ENCODE measurements at places on chromosomes 13 and 19.

DNA sequence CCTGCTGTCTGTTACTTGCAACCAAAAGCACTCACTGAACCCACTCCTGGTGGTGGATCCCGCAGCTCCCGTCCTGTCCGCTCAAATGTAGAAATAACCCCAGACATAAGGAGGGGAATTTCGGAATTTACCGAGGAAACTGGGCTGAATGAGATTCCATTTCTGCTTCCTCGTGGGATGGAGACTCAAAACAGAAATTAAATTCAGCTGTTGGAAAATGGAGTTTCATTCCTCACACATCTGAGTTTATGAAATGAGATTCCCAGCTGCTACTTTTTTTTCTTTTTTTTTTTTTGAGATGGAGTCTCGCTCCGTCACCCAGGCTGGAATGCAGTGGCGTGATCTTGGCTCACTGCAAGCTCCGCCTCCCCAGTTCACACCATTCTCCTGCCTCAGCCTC lies 44.3 kb downstream of the COLGALT1 start:
- no peak for DNase-seq

GRCh38 chr19:41027273-41027967 lies 36.3 kb downstream of the CYP2B6 start:
- DNase-seq: no peak

DNA sequence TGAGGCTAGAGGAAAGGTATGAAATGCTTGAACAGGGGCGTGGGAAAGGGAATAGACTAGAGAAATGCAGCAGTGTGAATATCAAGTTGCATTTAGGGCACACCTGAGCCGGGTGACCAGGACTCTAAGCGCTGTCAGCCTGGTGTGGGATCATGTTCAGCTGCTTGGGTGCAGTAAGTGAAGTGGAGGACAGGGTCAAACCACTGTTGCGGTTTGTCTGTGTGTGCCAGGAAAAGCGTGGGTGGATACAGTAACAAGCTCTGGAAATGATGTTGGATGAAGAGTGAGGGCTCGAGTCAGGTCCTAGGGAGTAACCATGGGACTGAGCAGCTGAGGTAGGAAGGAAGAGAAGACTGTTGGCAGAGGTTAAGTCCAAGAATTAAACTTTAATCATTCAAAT lies 15.8 kb downstream of the DGKH start:
- no peak for DNase-seq

GRCh38 chr19:4182084-4182810 lies at the start of the genes ANKRD24 and SIRT6:
TSS of gene ANKRD24 (plus strand) at chr19:4182689. CDS start at chr19:4186426, 3,737 bp downstream.
TSS of gene SIRT6 (minus strand) at chr19:4182563. CDS start at chr19:4182539, 24 bp downstream.
- peak; percentile 96 for DNase-seq

DNA sequence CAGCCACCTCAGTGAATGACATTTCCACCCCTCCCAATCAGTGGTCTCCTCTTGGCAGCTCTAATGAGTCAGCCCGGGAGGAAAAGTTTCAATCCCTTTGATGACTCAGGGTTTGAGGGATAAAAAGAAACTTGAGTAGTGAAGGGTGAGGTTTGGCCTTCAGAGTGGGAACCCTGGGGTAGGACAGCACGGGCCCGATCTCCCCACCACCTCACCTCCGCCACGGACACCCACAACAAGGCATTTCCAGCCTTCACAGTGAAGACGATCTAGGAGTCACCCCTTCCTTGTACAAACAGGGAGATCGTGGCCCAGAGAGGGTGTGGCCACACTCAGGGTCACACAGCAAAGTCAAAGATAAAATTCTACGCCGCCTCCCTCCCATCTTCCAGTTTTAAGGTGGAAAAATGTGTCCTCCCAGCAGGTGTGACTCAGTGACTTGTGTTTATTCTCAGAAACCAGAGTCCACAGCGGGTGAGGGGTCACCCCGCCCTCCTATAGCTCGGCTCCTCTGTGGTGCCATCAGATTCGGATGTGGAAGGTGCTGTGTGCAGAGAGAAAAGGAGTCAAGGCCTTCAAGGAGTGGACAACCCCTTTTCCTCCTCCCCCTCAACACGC lies 12.3 kb downstream of the CIB3 start:
- DNase-seq: peak; percentile 63

GRCh38 chr13:35765366-35765765 lies 288.9 kb upstream of the MAB21L1 start:
- DNase-seq: no peak

DNA sequence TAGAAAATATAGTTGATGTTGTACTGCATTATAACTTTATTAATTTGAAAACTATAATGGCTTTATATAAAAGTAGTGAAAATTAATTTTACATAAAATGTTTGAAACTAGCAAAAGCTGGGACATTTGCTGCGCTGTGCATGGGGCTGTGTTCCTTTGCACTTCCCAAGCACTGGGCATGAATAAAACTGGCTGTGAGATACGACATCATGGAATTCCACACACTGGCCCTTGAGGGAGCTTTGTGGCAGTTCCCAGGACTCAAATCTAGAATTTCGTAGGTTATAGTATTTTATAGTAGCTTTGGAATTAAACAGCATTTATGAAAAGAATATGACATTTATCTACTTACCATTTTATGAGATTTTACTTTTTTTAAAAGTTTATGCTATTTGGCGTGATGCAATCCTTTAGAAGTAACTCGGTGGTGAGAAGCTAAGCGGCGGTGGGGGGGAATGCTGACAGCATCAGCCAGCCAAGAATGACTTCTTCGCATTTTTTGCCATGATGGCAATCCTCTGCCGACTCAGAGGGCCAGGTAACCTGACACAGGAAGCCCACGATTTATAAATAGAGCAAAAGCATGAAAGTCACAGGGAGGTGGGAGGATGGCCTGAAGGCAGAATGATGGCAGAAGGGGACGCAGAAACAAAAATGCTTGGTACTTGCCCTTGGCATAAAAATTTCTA lies 553.5 kb downstream of the MYO16 start:
- no peak for DNase-seq

- DNase-seq: no peak
Observed at GRCh38 chr13:113158946-113159345, 498 bp downstream of the PROZ start.

- no peak for DNase-seq
Observed at GRCh38 chr13:40158218-40158617, 502.8 kb downstream of the COG6 start.

DNA sequence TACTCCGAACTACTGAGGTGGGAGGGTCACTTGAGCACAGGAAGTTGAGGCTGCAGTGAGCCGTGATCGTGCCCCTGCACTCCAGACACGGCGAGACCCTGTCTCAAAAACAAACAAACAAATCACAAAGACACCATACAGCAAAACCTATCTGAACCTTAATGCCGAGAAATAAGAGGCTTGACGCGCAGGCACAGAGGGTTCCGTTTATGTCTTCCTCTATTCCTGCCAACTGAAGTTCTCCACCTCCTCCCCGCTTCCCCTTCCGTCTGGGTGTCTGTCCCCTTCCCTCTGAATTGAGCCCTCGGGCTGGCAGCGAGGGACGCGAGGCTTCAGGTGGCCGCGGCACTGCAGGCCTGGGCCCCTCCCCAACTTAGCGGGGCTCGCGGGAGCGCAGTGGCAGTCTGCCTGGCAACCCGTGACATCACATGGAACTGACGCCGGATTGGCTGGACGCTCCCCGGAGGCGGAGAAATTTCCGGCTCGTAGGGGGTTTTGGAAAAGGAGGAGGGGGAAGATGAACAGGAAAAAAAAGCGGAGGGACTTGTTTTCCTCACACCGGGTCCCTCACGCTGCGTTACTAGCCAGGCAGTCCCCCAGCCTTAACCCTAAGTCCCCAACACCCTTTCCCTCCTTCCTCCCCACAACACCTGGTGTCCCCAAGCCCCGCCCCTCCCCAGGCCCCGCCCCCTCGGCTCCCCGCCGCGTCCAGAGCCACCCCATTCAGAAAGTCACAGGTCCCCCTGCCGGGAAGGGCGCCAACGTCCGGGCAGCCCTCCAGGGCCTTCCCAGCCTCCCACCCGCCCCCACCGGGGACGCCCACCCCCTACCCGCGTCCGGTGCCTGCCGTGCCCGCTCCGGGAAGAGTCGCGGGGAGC lies 1.1 kb upstream of the MYBPC2 start:
- peak; percentile 88 for DNase-seq

DNA sequence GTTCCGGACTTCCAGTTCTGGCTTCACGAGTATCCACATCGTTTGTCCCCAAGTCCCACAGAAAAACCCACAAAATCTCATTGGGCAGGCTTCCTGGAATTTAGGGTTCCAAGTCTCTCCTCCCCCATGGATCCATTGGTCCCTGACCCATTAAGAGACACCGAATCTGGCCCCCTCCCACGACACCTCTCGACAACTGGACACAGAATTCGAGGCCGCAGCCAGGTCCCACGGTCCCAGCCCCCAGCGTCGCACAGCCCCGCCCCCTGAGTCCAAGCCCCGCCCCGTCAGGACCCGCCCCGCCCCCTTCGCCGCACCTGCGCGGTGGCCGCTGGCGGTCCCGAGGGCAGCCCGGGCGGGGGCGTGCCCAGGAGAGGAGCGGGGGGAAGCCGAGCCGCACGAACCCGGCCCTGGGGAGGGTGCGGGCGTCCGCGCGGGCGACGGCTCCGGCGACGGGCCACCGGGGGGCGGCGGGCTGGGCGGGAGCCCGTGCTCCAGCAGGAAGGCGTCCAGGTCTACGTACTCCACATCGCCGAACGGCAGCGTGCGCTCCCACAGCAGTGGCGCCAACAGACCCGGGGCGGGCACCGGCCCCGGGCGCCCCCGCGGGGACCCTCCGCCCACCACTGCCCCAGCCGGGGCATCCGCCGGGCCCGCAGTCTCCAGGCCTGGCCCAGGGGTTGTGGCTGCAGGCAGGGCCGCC lies 1.8 kb downstream of the DBP start:
- peak; percentile 79 for DNase-seq

- DNase-seq: no peak
Observed at GRCh38 chr19:18756896-18757295, 34.2 kb downstream of the COMP start.

DNA sequence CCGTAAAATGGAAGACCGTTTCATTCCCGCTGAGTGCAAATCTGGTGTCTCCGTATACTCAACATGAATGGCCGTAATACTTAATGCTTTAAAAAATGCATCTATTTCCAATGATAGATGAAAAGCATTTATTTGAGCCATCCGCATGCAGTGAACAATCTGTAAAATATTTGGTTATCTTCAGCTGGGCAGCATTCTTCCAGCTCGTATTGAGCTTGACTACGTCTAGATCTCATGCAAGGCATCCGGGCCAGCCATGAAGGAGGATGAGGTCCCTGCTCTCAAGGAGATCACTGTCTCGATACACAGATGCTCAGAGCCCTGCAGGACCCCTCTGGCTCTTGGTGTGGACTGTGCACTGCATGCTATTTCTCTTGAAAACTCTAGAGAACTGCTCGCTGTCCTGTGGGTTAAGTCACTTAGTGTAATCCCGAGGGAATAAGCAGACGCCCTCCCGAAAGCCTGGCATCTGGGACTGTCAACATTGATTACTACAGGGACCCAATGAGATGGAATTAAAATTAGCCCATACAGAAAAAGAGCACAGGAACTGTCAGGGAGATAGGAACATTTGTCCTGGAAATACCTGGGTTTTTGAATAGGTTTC lies 112.4 kb upstream of the RNF113B start:
- no peak for DNase-seq

GRCh38 chr19:21856773-21857514 lies 21.0 kb upstream of the ZNF43 start:
- no peak for DNase-seq

- DNase-seq: no peak
Observed at GRCh38 chr19:30672926-30673325, 300.7 kb downstream of the ZNF536 start.

DNA sequence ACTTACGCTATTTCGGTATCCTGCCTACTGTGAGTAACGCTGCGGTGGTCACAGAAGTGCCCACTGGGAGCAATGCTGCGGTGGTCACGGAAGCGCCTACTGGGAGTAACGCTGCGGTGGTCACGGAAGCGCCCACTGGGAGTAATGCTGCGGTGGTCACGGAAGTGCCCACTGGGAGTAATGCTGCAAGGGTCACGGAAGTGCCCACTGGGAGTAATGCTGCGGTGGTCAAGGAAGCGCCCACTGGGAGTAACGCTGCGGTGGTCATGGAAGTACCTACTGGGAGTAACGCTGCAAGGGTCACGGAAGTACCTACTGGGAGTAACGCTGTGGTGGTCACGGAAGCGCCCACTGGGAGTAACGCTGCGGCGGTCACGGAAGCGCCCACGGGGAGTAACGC lies 52.1 kb upstream of the SOX1 start:
- DNase-seq: no peak

DNA sequence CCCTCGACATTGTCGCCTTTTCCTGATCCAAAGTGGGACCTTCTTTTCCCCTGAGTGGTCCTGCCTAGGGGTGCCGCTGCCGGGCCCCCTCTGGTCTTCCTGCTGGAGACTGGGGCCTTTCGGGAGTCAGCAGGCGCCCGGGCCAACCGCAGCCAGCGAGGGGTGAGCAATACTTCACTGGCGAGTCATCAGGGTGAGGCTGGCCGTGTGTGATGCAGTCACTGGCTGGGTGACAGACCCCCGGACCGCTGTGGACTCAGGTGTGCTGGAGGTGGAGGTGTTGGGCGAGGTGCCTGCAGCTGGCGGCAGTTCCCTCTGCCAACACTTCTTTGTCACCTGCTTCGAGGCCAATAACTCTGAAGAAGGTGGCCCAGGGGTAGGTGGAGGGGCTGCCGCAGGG lies 1.5 kb upstream of the CGB5 start:
- DNase-seq: no peak

- DNase-seq: no peak
Observed at GRCh38 chr13:49869519-49869918, 66.6 kb downstream of the SPRYD7 start.

DNA sequence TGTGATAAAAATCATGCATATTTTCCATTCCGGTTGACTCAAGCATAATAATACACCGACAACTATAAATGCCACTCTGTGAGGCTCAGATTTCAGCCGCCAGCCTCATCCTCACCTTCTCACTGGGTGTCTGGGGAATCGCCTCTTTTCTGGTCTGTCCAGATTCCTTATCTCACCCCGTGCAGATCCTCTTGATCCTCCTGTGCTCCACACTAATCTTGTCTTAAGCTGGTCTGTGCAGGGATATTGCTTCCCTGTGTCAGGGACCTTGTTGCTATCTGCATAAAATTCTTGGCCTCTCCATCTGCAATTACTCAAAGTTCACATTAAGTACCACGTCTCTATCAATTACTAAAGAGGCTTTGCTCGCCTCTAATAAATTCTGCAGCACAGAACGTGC lies 116.6 kb upstream of the SPACA7 start:
- no peak for DNase-seq

GRCh38 chr19:46351241-46352041 lies 4.6 kb downstream of the PPP5C start:
- peak; percentile 26 for DNase-seq

DNA sequence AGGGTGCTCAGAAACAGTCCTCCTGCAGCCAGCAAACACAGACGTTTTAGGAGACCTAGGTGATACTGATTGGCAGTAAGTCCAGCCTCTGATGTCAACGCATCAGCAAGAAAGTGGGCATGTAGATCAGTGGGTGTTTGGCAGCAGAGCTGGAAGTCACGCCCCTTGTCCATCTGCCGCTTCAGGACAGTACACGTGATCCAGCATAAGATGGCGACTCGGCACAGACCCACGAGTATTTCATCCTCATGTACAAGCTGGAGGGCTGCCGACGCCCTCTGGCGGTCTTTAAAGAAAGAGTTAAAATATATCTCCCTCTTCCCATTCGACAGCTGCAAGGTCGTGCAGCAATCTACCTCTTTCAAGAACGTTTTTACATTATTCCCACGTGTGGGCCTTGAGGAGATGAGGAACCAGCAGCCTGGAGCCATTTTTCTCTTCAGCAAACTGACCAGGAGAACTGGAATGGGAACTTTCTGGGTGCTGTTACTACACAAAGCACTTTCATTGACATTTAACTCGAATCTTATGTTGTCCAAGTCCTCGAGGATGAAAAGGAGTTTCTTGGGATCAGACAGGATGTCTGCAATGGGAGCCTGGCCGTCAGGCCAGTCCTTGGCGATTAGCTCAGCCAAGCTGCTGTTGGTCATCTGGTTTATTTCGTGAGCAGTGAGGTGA lies 22.3 kb downstream of the NLRP11 start:
- peak; percentile 43 for DNase-seq

GRCh38 chr19:51441410-51442390 lies 16.6 kb downstream of the SIGLEC8 start:
- peak; percentile 88 for DNase-seq
